ENCODE measurements at places on chromosomes 4 and X.

DNA sequence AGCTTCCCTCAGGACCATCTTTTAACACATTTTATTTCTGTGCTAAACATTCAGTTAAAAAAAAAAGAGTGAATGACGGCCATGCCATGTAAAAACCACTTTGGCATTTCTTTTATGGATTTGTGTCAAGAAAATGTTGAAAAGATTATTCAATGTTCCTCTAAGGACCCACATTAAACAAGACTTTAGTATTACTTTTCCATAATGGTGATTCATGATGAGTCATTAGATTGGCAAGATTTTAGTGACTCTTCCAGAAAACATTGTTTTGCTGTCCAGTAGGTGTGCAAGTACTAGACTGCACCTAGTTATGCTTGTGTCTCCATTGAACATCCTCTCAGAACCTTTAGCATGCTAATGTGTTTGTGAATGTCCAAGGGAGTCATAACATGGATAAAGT lies 748.6 kb downstream of the STPG2 start:
- DNase-seq = no peak

- no peak for DNase-seq
These were observed 26.6 kb downstream of the PLAC1 start for GRCh38 chrX:134631426-134632346.

GRCh38 chr4:15695729-15696128 lies 7.1 kb upstream of the BST1 start:
- no peak for DNase-seq

DNA sequence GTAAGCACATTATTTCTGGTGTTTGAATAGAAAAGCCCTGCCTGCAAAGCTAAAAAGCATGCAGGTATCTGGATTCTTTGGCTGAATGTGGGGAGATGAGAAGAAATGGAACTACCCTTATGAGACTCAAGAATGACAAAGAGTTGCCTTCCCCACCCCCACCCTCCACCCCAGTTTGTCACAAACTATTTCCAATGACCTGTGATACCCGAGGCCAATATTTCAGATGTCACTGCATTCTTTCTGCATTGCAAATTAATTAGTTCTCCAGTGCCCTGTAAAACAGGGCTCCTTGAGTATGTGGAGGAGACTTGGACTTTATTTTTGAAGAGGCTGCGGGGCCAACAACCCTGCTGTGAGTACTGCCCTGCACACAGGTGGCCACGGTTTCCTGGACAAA lies 116.4 kb downstream of the ZNF827 start:
- no peak for DNase-seq

DNA sequence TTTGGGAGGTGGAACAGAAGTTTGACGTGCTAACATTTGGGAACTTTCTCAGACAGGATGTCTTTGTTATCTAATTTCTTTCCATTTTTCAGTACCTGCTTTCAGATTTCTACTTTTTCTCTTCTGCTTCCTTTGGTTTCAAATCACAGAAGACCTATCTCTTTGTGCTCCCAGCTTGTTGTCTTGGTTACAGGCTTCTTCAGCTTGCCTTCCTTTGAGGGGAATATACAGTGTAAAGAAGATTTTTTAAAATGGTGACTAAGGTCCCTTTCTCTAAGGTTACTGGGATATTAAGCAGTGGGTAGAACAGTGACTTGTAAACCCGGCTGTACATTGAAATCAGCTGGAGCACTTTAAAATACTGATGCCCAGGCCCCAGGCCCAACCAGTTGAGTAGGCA lies 48.0 kb downstream of the TMEM164 start:
- no peak for DNase-seq

DNA sequence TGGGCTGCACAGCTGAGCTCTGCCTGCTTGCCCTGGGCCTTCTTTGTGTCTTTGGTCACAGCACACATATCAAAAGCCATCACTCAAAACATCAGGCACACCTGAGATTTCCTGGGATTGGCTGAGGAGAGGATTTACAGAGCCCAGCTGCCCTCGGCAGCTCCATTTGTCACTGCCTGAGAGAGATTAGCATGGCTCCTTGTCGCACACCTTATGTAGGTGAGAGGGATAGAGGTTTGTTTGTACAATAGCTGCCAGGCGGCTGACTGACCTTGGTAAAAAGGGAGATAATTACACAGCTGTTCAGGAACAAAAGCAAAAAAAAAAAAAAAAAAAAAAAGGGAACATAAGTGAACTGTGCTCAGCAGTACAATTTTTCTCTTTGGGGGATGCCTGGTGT lies 63.2 kb downstream of the MGST2 start:
- no peak for DNase-seq

DNA sequence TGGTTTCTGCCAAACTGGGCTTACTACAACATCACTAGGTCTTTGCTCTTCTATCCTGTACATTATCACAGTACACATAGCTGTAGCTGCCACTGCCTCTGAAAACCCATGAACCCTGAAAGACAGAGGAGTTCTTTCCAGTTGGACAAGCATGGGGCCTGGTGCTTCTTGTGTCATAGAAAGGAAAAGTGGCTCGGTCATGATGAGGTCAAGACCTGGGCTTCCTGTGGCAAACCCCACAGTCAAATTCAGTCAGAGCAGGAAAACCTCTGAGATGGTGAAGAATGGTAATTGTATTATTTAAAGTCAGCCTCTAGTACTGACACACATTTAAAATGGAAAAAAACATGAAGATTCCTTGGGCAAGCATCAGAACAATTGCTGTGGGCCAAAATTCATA lies 133.3 kb upstream of the PRPS2 start:
- no peak for DNase-seq

Data from NT2/D1 (cell line).